WTC11 (cell line): ENCODE measurements at places on chromosomes 1 and 21.

DNA sequence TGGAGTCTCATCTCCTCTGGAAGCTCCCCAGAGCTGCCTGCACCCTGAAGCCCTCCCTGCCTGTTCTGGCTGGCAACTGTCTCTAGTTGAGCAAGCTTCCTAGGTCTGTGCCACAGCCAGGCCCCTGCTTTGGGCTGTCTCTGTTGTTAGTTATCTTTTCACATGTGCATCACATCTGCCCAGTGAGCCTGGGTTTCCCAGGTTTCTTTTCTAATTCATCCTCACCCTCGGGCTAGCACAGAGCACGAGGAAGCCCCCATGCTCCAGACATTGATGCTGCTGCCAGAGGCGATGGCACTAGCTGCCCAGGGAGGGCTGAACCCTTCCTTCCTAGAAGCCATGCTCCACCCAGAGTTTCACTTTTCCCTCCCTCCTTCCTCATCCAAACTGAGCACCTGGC is 27.2 kb downstream of the RASSF5 start:
- DNase-seq = no peak

- DNase-seq = no peak
Observed at GRCh38 chr1:7573481-7573880, 197.6 kb upstream of the VAMP3 start.

GRCh38 chr1:244598611-244599010 is 54.3 kb upstream of the DESI2 start:
- no peak for DNase-seq

GRCh38 chr1:204513117-204513716 is 3.0 kb upstream of the MDM4 start:
- DNase-seq = no peak

- DNase-seq = peak; percentile 36
Observed at GRCh38 chr1:113057006-113057405, 16.0 kb upstream of the LRIG2 start.

- no peak for DNase-seq
Observed at GRCh38 chr1:116496380-116496779, 74.4 kb downstream of the CD58 start.

DNA sequence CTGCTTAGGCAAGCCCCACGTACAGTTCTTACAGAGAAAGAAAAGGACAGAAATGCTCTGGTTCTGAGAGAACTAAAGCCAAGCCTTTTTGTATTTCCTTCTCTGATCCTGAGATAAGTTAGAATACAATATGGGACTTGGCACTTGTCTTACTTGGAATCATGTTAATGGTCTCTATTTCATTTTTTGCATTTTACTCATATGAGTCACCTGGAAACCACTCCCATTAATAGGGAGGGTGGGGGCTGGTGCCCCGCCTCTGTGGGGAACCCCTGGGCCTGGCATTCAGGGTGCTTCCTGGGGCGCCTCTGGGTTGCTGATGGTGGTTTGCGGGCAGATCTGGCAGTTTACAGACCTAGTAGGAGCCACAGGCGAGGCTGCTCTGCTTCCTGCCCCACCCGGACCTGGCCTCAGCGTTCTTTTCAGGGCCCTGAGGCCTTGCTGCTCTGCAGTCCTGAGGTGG is 26.7 kb downstream of the TSPAN2 start:
- no peak for DNase-seq

DNA sequence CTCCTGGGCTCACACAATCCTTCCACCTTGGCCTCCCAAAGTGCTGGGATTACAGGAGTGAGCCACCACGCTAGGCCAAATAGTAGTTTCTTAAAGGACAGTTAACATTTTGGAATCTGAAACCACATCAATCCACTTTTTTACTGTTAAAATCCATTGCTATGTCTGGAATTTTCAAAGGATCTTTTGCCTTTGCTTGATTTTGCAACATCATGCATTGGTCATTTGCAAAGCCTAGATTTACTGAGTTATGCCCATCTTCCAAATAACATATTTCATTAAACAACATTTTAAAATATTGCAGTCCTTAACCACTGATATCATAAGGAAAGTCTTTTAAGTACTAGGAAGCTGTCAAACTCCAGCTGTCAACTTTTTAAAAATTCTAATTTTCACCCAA is 3.3 kb downstream of the POGZ start:
- DNase-seq = no peak

GRCh38 chr1:175514387-175514953 is 228.9 kb downstream of the TNR start:
- no peak for DNase-seq

- no peak for DNase-seq
Observed at GRCh38 chr1:4797016-4797410, 142.6 kb downstream of the AJAP1 start.

DNA sequence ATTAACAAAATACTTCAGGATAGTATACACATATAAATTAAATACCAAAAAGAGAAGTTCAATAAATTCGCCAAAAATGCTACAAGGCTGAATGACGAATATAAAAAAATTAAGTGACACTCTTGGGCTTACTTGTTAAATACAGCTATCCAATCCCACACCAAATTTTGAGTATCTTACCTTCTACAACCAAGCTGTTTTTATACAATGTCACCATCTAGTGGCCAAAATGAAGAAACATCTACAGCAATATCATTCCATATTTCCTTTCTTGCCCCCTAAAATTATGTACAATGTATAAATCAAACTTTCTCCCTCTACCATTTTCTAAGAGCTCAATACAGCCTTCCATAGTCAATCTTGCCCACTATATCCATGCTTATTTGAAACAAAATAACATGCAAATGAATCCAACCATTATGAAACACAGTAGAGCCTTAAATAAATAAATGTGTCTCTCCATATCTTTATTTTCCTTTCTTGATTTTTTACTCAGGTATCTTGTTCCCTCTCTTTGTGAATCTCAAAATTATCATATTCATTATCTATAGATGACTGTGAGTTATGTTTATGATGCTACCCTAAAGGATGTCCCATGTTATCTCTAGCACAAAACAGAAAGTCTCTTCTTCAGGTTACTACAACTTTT is 86.3 kb downstream of the ACBD6 start:
- DNase-seq = no peak

GRCh38 chr1:212685429-212685828 is 14.2 kb downstream of the BATF3 start:
- no peak for DNase-seq

DNA sequence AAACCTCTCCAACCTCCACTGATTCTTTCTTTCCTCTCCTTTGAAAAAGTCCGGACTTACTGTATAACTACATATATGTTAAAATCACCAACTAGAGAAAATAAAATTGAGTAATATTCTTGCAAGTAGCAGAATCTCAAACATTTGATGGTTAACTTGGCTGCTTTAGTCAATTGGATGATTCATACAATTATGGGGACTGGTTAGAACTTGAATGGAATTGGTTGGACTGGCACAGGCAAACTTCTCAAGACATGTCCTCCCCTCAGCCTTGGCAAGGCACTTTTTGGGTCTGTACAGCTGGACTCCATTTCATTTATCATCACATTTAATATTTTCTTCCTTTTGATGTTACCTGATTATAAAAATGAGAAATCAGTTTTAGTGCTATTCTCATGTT is 6.5 kb downstream of the WLS start:
- DNase-seq = no peak

GRCh38 chr1:201302163-201303152 is 19.2 kb downstream of the PKP1 start:
- DNase-seq = no peak

- peak; percentile 95 for DNase-seq
Observed at GRCh38 chr1:155062702-155063411, 683 bp upstream of the EFNA4 start.

DNA sequence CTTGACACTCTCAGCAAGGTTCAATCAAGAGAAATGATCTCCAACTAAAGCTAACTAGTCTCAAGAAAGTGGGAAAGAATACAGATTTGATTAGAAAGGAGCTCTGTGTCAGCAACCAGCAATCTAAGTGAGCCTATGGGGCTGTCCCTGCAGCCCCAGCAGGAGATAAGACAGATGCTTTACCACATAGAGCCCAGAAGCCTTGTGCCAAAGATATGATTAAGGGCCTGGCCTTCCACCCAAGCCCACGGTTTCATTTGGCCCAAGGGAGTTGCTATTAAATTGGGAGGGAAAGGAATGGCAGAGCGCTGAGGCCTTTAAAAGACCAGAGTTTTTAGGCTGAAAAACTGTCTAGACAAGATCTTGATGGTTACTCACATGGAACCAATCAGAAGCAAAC is 74.8 kb downstream of the HLCS start:
- no peak for DNase-seq

DNA sequence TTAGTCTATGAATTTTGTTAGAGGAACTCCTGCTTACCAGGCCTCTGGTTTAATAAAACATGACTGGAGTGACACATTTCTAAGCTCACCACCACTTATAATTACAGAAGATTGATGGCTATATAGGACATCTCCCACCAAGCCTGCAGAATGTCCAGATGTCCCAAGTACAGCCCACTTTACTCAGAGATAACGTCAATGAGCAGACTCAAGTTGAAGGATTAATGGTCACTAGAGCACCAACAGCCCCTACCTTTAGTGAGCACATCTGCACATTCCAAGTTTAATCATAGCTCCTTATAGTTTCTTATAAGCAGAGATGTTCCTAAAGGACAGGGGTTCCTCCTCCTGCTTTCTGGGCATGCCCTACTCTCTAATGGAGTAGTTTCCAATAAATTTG is 37.4 kb upstream of the IL20 start:
- no peak for DNase-seq

GRCh38 chr1:172670791-172671190 is 11.9 kb downstream of the FASLG start:
- no peak for DNase-seq

DNA sequence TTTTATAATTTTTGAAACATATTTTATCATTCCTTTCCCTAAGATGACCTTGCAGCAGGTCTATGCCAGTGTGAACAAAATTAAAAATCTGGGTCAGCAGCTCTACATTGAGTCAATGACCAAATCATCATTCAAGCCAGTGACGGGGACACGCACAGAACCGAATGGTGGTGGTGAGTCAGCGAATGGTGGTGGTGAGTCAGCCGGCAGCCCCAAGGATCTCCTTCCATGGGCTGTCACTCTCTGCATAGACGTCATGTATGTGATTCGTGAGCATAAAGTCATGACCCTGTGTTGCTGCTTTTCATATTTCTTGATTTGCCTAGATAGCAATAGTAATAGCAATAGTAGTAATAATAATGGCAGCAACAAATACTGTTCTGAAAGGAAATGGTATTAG is 26.3 kb downstream of the PER3 start:
- no peak for DNase-seq

DNA sequence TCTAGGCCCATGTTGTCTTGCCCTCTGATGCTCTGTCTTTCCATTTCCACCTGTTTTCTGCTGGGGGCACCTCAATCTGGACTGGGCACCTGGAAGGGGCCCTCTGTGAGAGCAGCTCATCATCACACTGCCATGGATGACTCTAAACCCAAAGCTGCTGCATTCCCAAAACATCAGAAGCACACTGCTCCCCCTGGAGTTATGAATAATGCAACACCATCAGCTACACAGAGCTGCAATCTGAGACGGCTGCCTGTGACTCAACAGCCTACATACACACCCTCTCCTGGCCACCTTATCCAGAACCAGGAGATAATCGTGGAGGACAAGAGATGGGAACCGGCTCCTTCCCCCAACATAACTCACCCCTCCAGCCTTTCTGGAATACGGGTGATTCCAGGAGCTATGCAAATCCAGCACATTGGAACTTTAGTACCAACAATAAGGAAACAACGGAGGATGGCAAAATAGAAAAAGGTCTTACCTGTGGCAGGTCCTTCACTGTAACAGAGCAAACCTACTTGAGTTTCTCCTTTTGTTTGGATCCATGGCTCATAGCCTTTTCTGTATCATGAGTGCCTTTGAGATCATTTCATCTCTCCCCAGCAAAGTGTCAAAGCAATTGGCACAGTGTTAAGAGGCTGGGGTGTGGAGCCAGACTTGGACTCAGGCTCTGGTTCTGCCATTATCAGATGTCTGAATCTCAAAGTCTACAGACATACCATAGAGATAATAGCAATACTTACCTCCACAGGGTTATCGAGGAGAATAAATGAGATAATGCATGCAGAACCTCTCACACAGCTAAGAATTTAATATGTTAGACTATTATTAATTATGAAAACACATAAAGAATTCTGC is 29.3 kb downstream of the AK2 start:
- DNase-seq = no peak

GRCh38 chr1:172477216-172477615 is 33.3 kb upstream of the PIGC start:
- no peak for DNase-seq
